GM19239 (cell line): ENCODE measurements at places on chromosomes 2 and 18.

DNA sequence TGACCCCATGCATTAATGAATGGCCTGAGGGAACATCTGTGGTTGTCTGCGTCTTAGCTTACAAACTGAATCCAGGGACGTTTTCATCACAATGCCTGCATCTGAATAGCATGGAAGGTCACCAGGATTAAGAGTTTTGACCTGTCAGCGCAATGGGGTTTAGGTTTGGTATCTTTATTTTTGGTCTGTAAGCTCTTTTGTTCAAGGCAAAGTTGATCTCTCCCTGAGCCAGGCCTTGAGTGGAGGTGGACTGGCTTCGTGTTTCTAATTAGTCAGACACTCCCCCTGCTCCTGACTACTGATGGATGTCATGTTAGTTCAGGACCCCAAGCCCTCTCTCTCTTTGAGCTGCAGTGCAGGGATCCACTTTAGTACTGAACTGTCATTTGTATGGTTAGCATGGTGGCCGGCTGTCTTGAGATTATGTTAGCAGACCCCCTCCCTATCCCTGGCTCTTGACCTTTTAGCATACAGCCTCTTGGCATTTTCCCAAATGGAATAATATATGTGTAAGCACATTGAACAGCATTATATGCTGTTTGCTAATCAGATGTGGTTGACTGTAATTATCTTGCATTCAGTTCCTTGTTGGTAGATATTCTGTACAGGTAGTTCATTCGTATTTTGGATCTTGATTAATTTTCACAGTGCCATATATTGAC lies 59.2 kb downstream of the LYPD6 start:
- DNase-seq = no peak

- no peak for DNase-seq
These were observed 7.8 kb upstream of the NPAS2 start for GRCh38 chr2:100812116-100812515.

- DNase-seq = peak; percentile 39
These were observed 132.2 kb downstream of the FMNL2 start for GRCh38 chr2:152466980-152467676.

DNA sequence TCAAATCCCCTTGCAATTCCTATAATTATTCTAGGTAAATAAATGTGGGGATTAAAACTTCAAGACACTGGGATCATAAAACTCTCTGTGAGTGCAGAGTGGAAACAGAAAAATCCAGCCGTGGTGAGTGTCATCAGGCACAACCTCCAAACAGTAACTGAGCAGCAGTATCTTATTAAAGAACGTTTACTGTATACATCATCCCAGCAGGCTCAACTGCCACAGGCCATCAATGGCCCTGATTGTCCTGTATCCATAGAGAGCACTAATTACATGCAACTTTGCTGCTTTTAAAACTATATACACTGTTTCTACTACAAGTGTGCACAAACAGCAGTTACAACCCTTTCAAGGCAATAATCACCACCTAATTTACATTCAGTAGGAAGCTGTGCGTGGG lies 23.9 kb downstream of the GAREM1 start:
- no peak for DNase-seq

DNA sequence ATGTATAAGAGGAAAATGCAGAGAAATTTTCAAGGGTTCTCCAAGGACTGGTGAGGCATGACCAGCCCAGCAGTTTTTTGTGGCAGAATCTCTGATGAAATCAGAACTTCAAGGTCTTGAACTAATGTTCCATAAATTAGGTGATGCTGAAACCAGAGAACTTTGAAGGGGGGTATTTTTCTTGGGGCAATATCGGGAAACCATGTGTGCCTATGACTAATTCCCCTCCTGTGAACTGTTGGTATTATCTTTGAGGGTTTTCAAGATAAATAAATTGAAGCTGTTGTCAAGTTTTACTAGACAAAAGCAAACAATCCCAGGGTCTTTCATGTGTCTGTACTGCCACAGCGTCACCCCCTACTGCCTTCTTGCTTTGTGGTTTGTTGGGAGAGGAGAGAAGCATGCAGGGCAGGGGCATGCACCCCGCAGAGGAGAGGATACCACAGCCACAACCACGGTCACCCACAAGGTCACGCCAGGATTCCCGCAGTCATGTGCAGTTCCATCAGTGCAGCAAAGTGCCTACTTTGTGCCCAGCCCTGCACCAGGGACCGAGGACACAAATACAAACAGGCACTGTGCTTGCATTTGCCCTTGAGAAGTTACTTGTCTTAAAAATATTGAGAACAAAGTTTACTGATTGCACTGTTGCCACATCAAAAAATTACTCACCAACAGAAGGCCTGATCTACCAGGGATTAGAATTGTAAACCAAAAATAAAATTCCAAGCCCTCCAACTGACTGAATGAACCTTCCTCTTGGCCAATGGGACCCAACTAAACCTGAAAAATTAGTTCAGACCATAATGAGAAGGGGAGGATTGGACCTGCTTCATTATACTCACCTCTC lies 413.3 kb upstream of the TRIB2 start:
- DNase-seq = no peak

DNA sequence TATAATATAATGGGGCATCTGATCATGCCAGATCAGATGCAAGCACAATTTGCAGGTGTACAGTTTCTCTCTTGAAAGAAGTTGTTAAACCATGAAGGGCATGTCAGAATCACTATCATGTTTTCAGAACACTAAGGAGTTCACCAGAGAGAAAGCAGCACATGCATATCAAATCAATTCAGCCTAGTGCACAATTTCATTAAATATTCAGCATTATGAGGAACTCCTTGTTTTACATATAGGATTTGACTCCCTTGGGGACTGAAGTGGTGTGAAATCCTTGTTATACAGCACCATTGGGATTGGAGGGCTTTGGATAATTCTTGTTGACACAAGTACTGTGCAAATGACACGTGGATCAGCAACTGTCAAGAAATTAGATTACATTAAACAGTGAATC lies 562.1 kb upstream of the KLHL29 start:
- DNase-seq = no peak
